Activated naive CD4-positive, alpha-beta T cell treated with anti-CD3 and anti-CD28 coated beads for 36 hours (primary cell): ENCODE measurements at places on chromosomes 12 and 14.

DNA sequence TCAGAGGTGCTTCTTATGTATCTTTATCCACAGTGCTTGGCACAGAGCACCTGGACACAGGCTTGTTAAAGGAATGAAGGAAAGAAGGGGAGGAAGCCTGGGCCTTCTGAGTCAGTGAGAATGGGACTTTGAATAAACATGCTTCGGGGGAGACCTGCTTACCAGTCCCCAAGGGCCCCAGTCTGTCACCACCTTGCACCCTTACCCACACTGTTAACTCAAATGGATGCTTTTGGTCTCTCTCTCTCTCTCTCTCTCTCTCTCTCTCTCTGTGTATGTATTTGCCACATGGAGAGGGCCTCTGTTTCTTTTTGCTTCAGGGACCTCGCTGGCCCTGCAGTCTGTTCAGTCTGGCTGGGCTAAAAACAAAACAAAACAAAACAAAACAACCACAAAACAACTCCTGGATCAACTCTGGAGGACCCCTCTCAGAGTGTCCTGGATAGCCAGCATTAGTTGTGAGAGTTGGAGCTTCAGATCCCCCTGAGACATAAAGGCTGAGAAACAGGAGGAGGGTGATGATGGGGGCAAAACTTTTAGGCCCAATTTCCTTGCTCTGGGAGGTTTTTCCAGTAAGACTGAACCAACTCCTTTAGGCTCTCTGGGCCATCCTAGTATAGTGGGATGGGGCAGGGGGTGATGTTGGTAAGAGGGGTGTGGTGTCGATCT, 1.9 kb downstream of the KIF5A start:
- DNase-seq: no peak

GRCh38 chr12:131002216-131002631, 48.5 kb downstream of the ADGRD1 start:
- DNase-seq: no peak

DNA sequence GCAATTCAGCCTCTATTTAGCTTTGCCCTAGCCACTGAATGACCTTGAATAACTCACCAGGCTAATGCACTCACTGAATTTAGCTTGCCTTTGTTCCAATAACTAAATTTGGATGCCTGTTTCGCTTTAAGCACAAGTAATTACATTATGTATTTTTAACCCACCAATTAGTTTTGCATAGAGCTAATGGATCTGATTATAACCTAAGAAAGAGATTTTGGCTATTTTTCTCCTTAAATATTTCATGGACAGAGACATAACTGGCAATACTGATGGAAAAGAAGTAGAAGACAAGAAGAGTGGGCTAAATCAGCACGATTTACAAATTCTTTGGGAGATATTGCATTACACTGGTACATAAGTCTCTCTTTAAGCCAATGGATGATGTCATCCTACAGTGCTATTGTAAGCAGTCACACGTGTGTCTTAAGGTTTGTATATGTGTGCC, 85.7 kb downstream of the AKAP6 start:
- DNase-seq: no peak

- no peak for DNase-seq
Measured at GRCh38 chr12:96669786-96670185, 180.4 kb downstream of the CFAP54 start.

GRCh38 chr14:28773176-28773575, 6.6 kb downstream of the FOXG1 start:
- no peak for DNase-seq

GRCh38 chr12:79174626-79175025, 310.1 kb downstream of the SYT1 start:
- DNase-seq: no peak

DNA sequence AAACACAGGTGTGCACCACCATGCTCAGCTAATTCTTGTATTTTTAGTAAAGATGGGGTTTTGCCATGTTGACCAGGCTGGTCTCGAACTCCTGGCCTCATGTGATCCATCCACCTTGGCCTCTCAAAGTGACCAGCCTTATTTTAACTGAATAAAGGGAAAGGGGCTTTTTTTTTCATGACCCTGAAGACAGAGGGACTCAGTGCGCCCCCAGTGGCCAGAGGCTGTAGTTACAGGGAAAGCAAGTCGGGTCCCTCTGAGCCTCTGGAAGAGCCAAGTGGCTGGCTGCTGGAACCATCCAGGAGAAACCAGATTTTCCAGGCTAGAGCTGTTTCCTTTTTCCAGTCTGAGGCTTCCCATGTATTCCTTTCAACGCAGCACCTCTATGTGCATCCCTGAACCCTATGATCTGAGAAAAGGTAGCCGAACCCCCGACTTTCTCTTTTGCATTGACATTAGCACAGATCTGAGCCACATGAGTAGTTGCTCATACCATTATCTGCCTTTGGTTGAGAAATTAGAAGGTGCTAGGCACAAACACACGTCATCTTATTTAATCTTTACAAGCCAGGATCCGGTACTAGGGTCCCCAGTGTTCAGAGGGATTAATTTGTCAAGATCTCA, 342.7 kb downstream of the CACNA1C start:
- peak; percentile 50 for DNase-seq

DNA sequence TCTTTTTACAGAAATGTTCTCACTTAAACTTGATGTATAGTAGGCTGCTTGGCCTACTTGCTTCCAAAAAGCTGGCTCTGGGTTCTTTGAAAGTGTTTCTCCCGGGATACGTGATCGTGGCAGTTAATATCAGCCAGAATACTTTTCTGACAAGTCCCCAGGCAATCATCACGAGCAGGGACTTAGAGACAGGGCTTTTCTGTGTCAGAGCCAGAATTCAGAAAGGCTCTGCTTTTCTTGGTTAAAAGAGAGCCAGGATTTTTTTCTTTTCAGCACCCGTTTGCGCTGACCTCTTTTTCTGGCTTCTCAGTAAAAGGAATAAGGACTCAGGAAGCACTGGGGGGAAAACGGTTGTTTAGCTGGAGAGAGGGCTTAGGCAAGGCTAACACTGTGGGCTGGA, 57.8 kb upstream of the ARHGAP5 start:
- DNase-seq: no peak

GRCh38 chr12:92530706-92531105, 172.1 kb upstream of the PLEKHG7 start:
- no peak for DNase-seq

DNA sequence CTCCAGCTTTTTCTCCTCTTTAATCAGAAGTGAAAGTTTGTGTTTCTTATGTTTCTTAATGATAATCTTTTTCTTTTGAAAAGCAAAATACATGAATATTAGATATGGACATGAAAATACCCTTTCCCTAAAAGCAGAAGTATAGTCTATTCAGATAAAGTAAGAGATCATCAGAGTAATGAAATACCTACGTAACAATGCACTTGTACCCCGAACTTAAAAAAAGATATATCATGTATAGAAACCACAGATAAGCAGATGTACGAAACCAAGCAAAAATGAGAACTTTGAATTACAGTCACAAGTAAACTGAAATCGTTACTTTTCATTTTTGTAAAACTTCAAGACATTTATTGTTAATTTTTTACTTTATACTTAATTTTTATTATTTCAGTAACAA, 1.5 kb upstream of the GPR65 start:
- no peak for DNase-seq

DNA sequence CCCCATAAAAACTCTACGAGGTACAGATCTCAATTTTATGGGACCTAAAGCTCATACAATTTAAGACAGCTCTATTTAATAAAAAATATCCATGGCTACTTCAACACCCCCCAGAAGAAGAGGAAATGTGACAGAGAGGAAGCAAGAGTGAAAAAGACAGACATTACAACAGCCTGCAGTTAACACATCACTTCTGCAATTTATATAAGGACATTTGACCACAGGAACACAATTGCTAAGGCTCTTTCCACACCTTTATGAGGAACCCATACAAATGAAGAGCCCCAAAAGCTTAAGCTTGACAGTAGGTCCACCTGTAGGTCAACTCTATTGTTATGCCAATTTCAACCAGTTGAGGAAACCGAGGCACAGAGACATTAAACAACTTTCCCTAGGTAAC, 5.6 kb downstream of the OR10P1 start:
- DNase-seq: no peak

GRCh38 chr12:46459861-46460545, 87.4 kb upstream of the SLC38A2 start:
- DNase-seq: peak; percentile 48

- DNase-seq: no peak
Measured at GRCh38 chr12:104694161-104694560, 237.4 kb downstream of the CHST11 start.

- peak; percentile 71 for DNase-seq
Measured at GRCh38 chr14:55430024-55430690, 10.3 kb downstream of the TBPL2 start.

- no peak for DNase-seq
Measured at GRCh38 chr14:61811882-61812346, 49.7 kb downstream of the SNAPC1 start.

DNA sequence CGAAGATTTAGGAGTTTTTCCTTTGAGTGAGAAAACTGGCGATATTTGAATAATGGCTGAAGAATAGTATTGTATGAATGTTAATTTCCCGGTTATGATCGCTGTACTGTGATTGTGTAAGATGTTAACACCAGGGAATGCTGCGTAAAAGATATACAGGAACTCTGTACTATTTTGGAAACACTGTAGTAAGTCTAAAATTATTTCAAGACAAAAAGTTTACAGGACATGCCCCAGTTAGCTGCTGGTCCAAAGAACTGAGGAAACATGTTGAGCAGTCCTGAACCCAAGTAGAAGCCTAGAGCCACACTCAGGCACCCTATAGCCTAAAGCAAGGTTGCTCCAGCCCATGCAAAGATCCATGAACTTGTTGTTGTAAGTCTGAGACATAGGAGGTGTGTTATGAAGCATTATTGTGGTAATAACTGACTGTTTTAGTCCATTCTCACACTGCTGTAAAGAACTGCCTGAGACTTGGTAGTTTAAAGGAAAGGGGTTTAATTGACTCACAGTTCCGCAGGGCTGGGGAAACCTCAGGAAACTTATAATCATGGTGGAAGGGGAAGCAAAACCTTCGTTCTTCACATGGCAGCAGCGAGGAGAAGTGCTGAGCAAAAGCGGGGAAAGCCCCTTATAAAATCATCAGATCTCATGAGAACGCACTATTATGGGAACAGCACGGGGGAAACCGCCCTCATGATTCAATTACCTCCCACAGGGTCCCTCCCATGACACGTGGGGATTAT, 99.8 kb upstream of the RESF1 start:
- peak; percentile 33 for DNase-seq

- no peak for DNase-seq
Measured at GRCh38 chr14:51921026-51921425, 60.6 kb downstream of the GNG2 start.

DNA sequence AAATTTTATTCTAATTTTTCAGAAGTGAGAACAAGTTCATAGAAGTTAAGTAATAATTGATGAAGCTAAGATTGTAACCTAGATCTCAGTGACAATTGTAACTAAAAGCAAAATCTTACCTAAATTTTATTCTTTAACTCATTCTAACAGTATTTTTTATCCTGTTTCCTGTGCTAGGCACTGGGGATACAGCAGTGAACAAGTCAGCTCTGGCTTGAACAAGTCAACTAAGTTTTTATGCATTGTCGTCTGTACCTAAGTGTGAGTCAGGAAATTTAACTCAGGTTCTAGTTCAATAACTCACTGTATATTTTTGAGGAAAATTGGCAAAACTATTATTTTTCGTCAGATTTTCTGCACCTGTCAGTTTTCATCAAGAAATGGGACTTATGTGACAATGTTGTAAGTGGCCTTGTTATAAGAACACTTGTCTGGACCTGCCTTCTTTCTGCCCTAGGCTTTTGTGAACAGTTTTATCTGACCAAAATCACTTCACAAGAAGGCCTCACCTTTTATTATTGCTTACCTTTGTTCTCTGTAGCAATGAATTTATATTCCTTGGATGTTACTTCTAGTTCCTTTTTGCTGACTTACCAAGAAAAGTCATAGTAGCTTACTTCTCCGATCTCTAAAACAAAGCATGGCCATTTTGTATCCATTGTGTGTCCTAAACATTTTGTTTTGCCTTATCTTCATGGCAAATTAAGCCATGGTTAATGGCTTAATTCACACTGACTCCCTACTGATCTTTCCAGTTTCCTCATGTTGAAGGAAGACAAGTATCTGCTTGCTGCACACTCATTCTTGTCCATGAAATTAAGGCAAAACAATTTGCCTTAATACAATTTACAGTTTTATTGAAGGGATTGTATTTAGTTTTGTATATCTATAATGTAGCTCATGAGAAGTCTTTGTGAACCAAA, 2.7 kb downstream of the TMTC3 start:
- no peak for DNase-seq

DNA sequence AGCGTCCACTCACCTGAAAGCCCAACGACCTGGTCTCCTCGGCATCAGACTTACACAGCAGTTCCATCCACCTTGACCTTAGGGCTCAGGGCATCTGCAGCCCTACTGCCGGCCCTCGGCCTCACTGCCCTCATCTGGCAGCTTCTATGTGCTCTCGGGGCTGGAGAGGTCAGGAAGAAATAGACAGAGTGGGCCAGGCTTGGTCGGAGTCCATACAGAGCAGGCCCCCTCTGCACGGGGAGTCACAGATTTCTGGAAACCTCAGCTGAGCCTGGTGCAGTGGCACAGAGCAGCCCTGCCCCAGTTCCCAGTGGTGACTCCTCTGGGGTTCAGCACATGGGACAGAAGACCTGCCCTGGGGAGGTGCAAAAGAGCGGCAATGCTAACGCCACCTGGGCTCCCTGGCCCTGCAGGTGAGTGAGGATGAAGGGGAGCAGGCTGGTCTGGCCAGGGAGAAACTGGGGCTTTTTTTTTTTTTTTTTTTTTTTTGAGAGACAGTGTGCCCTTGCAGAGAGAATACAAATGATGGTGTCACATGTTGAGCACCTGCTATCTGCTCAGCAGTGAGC, 190.1 kb upstream of the PRMT8 start:
- DNase-seq: no peak

- no peak for DNase-seq
Measured at GRCh38 chr12:85834378-85834777, 1.8 kb downstream of the RASSF9 start.

GRCh38 chr14:83053022-83053710, 1519.5 kb upstream of the SEL1L start:
- no peak for DNase-seq

GRCh38 chr12:115570069-115570777, 707.3 kb downstream of the MED13L start:
- no peak for DNase-seq

GRCh38 chr12:119938049-119938667, 50.9 kb upstream of the BICDL1 start:
- DNase-seq: peak; percentile 84

- DNase-seq: no peak
Measured at GRCh38 chr12:92796650-92797049, 93.9 kb downstream of the PLEKHG7 start.

GRCh38 chr14:53979113-53979681, 22.6 kb upstream of the BMP4 start:
- DNase-seq: no peak
